ENCODE measurements at places on chromosomes 2 and 18.

DNA sequence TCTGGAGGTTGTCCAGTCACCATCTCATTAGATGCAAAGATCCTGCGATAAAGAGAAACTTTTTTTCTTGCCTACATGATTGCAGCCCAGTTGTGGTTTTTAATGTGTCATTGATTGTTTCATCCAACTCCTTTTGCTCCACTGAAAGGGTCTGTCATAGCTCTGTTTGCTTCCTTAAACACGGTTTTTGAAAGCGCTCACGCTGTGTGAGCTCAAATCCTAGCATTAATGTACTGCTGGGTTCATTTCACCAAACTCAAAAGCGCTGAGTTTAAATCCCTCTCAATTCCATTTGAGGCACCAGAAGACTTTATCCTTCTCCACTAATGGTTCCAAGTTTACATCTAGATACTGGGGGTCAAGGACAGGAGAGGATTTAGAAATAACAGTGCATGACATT, 53.6 kb downstream of the CDK15 start:
- no peak for DNase-seq

DNA sequence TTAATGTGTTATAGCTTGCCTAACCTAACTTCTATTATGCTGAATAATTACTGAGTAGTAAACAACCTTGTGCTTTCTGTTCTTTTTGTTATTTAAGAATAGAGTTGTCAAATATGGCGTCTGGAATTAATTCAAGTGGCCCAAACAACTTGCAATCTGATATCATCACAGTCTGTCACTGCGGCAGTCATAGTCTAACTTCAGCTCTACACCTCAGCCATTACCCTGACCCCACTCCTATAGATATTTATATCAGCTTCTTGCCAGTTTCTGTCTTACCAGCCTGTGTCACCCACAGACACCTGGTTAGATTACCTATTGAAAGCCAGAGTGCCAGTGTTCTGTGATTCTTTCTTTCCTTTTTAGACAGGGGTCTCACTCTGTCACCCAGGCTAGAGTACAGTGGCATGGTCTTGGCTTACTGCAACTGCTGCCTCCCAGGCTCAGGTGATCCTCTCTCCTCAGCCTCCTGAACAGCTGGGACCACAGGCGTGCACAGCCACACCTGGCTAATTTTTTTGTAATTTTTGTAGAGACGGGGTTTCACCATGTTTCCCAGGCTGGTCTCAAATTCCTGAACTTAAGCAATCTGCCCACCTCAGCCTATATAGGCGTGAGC, 14.1 kb upstream of the KLHL41 start:
- DNase-seq = no peak

- DNase-seq = no peak
These were observed 303.5 kb downstream of the CDCA7 start for GRCh38 chr2:173657996-173658717.

- DNase-seq = no peak
These were observed 39.8 kb downstream of the RHBDD1 start for GRCh38 chr2:226875438-226876225.

- peak; percentile 5 for DNase-seq
These were observed 590 bp downstream of the MDH1 start for GRCh38 chr2:63589148-63589958.

- no peak for DNase-seq
These were observed 162.3 kb upstream of the CCDC68 start for GRCh38 chr18:55121397-55122170.

DNA sequence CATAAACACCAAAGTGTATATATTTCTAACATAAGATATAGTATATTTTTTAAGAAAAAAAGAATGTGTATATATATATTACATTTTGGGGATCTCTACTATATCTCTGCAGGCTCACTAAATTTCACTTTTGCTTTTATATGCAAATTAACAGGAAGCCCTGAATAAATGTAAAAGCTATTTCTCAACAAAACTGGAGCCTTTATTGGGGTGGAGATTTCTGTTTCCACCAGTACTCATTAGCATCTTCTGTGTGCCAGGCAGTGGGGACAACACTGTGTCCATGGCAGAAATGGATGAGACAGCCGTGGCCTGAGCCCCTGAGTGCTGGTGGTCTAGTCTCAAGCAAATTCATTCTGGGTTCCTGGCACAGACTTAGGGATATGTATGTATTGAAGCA, 41.3 kb downstream of the C18orf63 start:
- DNase-seq = no peak

DNA sequence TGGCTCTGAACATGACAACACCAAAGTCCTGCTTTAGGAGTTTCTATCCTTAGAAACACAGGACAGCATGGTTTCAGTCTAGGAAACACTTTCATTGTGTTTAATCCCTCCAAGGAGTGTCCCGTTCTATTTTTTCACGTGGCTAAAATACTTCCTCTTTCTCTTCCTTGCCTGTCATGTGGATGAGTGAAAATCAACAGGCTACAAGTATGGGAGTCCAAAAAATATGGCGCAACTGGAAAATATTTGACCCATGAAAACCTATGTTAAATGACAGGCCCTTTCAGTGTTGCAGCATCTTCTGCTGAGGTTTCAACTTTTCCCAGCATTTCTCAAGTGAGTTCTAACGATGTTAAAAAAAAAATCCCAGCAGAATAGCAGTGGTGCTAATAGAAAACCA, 146.3 kb downstream of the LAMA3 start:
- DNase-seq = no peak

Data from T-helper 2 cell treated with Interferon-gamma antibody and Interleukin-4, amounts not matched to agents 5 μg/mL and 100 μg/mL, for 36 hours (primary cell).